ENCODE measurements at places on chromosomes 6 and 20.

- DNase-seq = no peak
Observed at GRCh38 chr6:169780571-169781091, 29.2 kb downstream of the ERMARD start.

DNA sequence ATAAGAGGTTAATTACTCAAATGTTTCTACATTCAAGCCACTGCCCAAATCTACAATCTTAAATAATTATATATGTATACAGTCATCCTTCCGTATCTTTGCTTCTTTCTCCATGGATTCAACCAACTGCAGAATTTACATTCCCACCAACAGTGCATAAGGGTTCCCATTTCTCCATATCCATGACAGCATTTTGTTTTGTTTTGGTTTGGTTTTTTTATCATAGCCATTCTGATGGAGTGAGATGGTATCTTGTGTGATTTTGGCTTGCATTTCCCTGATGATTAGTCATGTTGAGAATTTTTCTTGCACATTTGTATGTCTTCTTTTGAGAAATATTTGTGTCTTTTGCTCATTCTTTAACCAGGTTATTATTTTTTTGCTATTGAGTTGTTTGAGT lies 198.5 kb downstream of the C6orf118 start:
- DNase-seq = no peak

GRCh38 chr6:127950566-127951145 lies 49.8 kb upstream of the THEMIS start:
- no peak for DNase-seq

- no peak for DNase-seq
Observed at GRCh38 chr20:41476013-41476441, 109.4 kb upstream of the EMILIN3 start.

DNA sequence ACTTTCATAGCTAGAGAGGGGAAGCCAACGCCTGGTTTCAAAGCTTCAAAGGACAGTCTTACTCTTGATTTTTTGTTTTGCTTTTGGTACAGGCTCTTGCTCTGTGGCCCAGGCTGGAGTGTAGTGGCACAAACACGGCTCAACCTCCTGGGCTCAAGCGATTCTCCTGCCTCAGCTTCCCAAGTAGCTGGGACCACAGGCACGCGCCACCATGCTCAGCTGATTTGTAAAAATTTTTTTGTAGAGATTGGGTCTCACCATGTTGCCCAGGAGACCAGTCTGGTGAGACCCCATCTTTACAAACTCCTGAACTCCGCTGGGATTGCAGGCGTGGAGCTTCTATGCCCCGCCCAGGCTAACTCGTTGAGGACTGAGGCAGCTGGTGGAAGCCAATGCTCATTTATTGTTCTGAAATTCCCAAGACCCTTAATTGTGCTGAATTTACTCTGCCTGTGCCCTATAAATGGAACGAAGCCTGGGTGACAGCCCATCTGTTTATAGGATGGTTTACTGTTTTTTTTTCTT lies 18.0 kb downstream of the SRSF3 start:
- DNase-seq = no peak

- DNase-seq = no peak
Observed at GRCh38 chr20:49915118-49915379, 280 bp downstream of the SPATA2 start.

DNA sequence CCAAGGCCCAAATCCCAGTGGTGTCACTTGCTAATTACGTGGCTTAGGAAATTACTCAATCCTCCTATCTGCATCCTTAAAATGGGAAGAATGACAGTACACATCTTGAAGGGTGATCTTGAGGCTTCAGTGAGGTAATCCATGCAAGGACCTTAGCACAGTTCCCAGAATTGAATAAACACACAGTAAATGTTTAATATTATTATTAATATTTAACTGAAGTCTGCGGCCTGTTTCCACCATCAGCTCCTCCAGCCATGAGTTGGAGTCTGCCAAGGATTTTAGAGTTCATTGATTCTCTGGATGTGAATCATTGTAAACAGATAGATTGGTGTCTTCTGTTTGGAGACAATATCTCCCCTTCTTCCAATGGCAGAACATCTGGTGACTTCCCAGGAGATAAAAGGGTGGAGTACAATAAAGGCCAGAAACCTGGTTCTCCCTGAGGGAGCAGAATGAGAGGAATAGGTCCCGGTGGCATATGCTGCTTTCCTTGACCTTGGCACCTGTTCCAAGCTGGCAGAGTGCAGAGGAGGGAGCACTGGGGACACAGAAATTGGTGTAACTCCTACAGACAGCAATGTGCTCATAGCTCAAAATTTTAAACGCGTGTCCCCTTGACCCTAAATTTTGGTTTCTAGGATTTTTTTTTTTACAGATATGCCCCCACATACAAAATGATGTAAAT lies 25.4 kb downstream of the UNC5CL start:
- DNase-seq = no peak

- no peak for DNase-seq
Observed at GRCh38 chr6:90072935-90073464, 178.7 kb downstream of the GJA10 start.

DNA sequence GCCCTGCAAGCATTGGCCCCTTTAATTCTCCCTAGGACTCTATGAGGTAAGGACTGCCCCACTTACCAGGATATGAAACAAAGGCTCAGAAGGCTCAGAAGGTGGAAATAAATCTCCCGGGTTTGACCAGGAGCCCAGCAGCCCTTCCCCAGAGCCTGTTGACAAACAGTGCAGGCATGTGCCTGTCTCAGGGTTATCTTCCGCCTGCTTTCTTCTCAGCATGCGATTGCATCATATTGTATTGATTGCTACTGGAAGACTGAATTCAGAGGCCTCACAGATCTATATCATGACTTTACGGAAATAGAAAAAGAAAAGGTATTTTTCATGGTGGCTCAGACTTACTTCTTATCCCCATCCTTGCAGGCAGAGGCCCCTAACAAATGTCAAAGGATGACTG lies 92.7 kb downstream of the PHACTR3 start:
- DNase-seq = no peak
